ENCODE measurements at places on chromosomes 5 and 9.

DNA sequence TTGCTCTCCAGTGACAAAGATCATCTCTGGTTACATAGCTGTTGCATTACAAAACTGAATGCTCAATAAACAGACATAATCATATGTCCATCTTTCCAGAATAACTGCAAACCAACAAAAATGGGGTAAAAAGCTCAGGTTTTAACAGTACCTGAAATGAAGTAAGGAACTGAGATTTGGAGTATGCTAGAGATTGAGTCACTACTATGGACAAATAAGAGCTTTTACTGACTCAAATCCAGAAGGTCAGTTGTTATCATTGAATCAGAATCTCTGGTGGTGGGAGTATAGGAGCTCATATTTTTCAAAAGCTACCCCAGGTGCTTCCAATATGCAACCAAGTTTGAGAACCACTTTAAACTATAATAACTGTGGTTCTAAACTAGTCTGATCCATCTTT is 4.1 kb upstream of the RAPGEF6 start:
- no peak for DNase-seq

DNA sequence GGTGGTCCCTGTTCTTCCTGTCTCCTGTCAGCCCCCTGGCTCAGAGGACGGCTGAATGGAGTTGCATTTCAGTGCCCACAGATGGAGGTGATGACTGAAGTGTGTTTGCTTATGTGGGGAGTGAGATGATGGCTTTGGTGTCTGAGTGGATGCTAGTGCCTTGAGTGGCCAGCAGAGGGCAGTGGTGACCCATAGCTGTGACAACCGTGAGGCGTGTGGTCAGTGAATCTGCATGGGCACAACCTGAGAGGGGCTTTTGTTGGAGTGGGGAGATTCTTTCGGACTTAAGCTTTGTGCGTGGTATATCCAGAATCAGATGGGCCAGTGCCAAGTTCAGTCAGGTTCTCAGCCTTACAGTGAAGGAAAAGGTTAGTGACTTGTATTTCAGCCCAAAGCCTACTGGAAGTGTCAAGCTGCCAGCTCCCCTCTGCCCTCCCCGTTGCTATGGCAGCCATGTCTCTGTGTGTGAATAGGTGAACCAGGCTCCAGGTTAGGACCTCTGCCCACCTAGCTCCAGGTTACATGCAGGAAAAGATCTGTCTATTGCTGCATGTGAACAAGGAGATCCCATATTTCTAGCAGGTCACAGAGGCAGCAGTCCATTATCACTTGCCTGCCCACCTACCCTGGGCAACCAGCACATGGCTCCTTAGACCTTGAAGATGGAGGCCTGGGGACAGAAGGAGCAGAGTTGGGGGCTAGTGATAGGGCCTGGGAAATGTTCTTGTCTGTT is 14.7 kb upstream of the CXXC5 start:
- DNase-seq: no peak

GRCh38 chr9:2263665-2264064 is 248.5 kb downstream of the SMARCA2 start:
- DNase-seq: no peak

- no peak for DNase-seq
Measured at GRCh38 chr5:162282191-162282590, 214.6 kb downstream of the GABRG2 start.

GRCh38 chr9:3809724-3810123 is 283.9 kb upstream of the RFX3 start:
- DNase-seq: no peak

- no peak for DNase-seq
Measured at GRCh38 chr5:125323613-125324012, 577.2 kb upstream of the ZNF608 start.

- DNase-seq: no peak
Measured at GRCh38 chr5:76331126-76331525, 72.0 kb upstream of the IQGAP2 start.

- no peak for DNase-seq
Measured at GRCh38 chr5:178057839-178058238, 55.5 kb upstream of the N4BP3 start.

GRCh38 chr9:123326187-123326586 is 29.8 kb upstream of the CRB2 start:
- no peak for DNase-seq

GRCh38 chr5:163260471-163260870 is 176.9 kb upstream of the CCNG1 start:
- no peak for DNase-seq

- DNase-seq: no peak
Measured at GRCh38 chr5:109163336-109163735, 246.4 kb downstream of the PJA2 start.

DNA sequence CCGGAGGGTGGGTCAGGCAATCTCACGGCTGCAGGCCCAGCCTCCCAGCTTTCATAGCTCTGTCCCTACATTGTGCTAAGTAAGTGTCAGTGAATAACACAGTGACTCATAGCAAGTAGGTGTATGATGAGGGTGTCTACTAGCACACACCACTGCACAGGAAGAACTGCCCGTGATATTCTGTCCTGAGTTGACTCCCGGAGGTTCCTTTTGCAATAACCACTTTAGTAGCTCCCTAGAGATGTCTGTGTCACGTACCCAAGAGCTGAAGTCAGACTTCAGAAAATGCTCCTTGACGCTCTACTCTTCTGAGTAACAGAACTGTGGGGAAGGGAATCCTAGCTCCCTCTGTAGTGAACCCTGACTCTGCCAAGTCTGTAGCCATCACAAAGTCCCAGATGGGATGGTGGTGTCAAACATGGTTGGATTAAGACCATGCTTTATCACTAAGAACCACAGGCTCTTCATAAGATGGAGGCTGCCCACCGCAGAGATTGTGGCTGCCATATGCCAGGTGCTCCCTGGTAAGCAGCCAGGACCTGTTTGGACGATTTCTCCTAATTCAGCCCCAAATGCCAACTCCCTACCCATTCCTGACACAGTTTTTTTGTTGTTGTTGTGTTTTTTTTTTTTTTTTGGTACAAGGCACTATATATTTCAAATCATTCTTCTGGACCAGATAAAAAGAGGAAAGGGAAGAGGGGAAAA is 352.6 kb upstream of the PANK3 start:
- DNase-seq: no peak

- no peak for DNase-seq
Measured at GRCh38 chr9:133098871-133099270, 22.2 kb downstream of the RALGDS start.

GRCh38 chr5:171365351-171365750 is 22.3 kb upstream of the NPM1 start:
- DNase-seq: no peak

DNA sequence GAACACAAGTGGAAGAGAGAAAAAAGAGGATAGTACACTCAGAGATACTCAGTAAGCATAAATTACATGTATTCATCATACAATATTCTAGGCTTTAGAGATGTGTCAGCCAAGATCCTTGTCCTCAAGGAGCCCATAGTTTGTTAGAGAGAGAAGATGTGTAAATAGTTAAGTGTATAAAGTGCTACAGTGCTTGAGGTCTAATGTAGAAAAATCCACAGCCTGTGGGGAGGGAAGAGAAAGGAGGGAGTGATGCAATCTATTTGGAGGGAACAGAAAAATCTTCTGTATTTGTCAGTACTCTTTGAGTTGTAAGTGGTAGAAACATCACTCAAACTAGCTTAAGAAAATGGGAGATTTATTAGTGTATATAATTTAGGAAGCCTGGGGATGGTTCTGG is 81.9 kb downstream of the PALM2AKAP2 start:
- no peak for DNase-seq

GRCh38 chr5:132339502-132339901 is 30.0 kb upstream of the SLC22A5 start:
- DNase-seq: no peak

GRCh38 chr5:39337252-39337915 is 26.9 kb downstream of the C9 start:
- no peak for DNase-seq

DNA sequence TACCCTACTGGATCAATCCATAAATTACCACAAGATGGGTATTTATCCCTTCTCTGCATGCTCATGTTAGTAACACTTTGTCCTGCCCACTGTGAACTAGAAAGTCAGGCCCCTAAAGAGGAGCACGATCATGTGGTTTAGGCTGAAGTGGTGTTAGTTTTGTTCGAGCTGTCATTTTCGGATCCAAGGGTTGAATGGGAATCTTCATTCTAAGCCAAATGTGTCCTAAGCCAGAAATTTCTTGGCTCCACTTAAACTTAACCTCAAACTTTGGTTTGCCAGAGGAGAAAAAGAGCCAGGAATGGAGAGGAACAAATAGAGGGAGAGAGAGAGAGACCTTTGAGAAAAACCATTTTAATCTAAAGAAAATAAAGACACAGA is 837.7 kb upstream of the ZNF608 start:
- no peak for DNase-seq

- DNase-seq: no peak
Measured at GRCh38 chr5:31131381-31131891, 62.0 kb upstream of the CDH6 start.

- DNase-seq: no peak
Measured at GRCh38 chr5:27821681-27822080, 783.3 kb upstream of the CDH9 start.

GRCh38 chr5:62605638-62606037 is 27.0 kb downstream of the LRRC70 start:
- no peak for DNase-seq

GRCh38 chr9:14529629-14530028 is 163.6 kb downstream of the ZDHHC21 start:
- no peak for DNase-seq

DNA sequence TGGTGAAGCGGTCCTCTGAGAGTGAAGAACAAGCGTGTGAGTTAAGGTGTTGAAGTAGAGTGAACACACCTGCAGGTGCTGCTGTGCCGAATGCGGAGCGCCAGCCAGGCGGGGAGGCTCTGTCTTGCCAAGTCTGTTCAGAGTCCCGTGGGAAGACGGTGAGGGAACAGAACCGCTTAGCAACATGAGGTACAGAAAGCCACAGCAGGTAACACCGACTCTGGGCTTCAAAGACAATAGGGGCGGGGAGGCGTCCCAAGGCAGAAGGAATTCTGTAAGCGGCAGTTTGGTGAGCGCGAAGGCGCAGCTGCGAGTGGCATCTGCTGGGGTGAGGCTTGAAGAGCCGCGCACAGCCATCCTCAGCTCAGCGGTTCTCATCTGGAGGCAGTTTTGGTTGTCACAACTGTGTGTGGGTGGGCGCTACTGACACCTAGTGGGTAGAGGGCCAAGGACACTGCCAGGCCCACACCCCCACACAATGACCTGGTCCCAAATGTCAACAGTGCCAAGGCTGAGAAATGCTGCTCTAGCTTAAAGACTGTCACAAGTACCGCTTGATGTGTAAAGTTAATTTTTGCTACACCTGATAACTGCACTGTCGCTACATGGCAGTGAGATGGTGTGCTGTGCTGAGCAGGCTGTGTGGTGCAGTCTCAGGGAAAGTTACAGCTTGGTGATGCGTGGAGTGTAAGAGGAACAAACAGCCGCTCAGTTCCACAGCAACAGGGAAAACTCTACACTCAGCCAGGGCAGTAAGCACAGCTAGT is 67.4 kb upstream of the TBC1D9B start:
- DNase-seq: no peak

DNA sequence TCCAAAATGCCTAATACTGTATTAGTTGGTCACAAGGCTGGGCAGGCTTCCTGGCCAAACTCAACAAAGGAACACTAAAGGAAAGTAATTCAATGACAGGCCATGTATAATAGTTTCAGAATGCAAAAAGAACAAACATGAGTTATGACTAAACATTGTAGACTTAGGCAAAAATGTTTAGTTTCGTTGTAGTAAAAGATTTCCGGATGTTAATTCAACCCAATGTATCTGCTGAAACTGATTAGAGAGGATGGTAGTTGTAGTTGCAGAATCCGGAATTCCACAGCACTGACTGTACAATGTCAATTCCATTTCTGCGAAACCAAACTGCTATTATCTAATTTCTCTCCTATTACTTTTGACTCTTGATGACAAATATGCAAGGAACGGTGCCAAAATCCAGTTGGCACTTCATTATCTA is 117.9 kb upstream of the FST start:
- no peak for DNase-seq

GRCh38 chr5:81750308-81751008 is 439 bp downstream of the SSBP2 start:
- no peak for DNase-seq

DNA sequence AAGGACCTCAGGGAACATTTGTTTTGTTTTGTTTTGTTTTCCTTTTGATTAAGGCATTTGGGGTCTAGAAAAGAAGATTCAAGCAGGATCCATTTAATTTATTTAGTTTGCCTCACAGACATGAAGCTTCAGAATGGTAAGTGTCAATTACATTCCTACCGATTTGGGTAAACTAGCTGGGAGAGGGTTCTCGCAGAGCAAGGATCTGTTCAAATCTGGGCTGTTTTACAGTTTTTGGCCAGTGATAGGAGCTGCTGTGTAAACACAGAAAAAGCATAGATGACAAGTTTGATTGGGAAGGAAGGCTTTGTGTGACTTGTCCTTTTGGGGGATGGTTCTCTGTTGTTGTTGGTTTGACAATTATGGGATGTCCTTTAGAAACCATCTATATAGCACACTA is 470.3 kb upstream of the WWC1 start:
- DNase-seq: no peak

DNA sequence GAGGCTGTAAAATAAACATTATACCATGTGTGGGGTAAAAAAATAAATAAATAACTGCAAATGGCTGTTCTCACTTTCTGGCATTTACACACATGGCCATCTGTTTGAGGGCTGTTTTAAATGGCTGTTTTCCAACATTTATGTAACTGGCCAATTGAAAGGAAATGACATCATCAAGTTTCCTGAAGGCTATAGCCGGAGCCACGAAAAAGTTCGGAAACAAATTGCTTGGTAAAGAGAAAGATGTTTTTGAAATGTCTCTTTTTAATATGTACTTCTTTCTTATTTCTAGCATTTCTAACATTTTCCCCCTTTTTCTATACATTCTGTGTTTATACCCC is 95.4 kb upstream of the DAB2 start:
- no peak for DNase-seq

- no peak for DNase-seq
Measured at GRCh38 chr5:121795511-121795910, 56.2 kb upstream of the FTMT start.

DNA sequence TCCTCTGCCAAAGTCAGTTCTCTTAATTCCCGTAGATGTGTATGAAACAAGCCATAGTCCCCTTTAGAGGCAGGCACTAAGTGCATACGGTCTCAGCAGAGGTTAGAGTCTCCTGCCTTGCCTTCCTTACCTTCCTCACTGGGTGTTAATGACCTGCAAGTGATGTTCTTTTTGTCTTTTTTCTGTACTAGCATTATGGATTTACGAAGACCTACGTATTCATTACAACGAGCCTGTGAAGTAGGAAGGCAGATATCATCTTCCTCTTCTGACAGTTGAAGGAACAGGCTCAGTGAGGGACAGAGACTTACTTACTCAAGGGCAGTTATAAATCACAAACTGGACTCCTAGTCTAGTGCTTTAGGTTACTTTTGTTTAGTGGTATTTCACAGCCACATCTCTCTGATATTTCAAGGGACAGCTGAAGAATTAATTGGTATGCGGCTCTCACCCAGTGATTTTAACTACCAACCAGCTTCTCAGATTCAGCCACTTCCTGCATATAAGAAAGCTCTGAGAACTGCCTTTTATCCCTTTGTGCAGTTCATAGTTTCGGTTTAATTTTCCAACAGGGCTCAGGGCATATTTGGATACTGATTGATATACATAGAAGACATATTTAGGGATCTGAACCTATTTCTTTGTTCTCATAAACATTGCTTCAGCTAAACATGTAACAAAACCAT is 85.1 kb upstream of the CKMT2 start:
- DNase-seq: no peak
